Myocyte (in vitro differentiated cells): ENCODE measurements at places on chromosomes 6 and 20. TPM values are rescaled to one million over a fixed set of nuclear protein-coding genes. Genes with fewer than 3 reads are reported as not detected.

- no peak for DNase-seq
Observed at GRCh38 chr20:43988451-43988850, 73.8 kb downstream of the TOX2 start.

DNA sequence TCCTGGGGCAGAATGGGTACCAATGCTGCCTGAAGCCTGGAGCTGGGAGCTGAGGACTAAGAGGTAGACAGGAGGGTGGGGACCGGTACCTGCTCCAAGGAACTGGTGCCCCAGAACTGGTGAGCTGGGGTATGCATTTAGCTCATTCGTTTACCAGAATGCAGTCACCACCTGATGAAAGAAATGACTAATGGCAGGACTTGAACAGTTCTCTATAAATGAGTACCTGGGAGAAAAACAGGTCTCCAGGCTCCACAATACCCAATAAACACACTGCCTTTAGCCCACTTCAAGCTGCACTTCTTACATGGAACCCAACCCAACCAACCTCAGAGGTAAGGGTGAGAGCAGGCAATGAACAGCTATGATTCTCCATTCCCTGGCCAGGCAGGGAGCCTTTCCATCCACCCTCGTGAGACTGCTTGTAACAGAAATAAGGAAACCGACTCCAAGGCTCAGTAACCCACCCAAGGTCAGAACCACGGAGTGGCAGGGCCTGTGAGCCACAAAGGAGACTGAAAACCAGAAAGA lies 15.4 kb downstream of the FKBP1A start:
- no peak for DNase-seq

DNA sequence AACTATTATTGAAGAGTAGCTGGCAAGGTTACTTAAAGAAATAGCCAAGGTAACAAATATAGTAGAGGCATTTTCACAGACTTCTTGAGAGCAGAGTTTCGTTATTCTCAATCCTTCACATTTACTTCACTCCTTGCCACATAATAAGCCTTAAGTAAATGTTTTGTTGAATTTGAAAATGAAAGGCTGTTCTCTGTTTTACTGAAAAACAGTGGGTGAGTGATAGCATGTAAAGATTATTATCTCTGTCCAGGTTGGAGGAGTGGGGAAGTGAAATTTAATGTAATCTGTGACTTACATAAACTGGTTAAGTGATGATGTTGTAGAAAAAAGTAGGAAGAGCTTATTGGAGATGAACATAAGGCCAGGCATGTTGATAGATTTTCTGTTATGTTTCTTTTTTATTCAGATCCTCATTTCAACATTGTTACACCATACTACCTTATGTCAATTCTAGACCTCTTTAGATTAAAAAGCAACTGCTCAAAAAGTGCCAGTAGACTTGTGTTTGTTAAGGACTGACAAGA lies 55.0 kb downstream of the QKI start:
- DNase-seq: no peak

DNA sequence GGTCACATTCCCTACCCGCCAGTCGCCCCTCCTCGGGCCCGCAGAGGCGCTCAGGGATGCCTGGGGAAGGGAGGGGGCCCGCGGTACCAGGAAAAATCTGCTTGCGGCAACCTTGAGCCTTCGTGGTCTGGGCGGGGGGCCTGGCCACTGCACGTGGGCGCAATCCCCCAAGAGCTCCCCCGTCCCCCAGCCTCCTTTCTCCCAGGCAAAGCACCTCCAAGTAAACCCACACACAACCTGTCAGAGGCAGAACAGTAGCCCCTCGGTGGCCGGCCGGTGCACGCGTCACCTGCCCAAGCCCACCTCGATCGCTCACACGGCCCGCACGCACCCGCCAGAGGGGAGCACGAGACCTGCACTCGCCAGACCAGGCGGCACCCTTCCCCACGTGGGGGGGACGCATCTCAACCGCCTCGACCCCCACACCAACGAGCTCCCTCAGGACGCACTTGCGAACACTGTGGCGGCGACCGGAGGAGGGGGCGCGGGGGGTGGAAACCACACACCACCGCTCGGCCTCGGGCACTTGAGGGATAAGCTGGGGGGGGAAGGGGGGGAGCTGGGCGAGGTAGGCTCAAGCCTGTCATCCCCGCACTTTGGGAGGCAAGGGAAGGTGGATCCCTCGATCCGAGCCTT lies 1955.7 kb upstream of the DEFB115 start:
- DNase-seq: no peak

GRCh38 chr6:167572841-167573271 lies 248.0 kb downstream of the TTLL2 start:
- no peak for DNase-seq

The NKAPL gene
- total RNA-seq: 0.36 TPM in 1 of 2 replicates, not detected in the other

The POM121L2 gene
- total RNA-seq: not detected in 2 replicates

The SLC22A16 gene
- not detected in 2 replicates for total RNA-seq

The TBC1D32 gene
- total RNA-seq: 8.4 and 9.5 TPM in 2 replicates
